Sigmoid colon (tissue), 7 donors: ENCODE measurements at places on chromosomes 2 and 18. TPM values are rescaled to one million over a fixed set of nuclear protein-coding genes. Genes with fewer than 3 reads are reported as not detected.

The NPHP1 gene
- 12.5 TPM for total RNA-seq

The POTEI gene
- not detected for total RNA-seq

The LRP1B gene
- 0.81 TPM for total RNA-seq

DNA sequence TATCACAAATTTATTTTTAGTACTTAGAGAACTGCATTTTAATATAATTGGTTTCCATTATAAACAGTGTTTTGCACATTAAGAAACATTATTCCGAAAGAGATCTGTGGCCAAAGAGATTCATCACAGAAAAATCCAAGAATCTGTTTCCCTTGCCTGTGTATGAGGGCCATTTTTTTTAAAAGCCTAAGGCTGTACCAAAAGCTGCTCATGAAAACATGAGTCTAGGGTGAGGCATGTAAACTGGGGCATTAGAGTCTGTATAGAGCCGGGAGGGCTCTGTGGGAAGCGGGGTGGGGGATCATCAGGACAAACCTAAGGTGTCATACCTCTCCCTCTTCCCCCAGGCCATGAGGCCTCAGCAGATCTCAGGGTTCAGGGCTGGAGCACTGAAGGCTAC lies 223.8 kb downstream of the FBXO15 start:
- no peak for DNase-seq
- H3K4me3 ChIP-seq, result no peak overlapping the region
- H3K27me3 ChIP-seq, result no peaks in the 10 kb centered on the region
- H3K27ac ChIP-seq, result no peak overlapping the region
- H3K36me3 ChIP-seq, result no peaks in the 10 kb centered on the region

GRCh38 chr18:78246050-78246449 lies 733.6 kb upstream of the SALL3 start:
- DNase-seq, result no peak
- H3K36me3 ChIP-seq, result no peaks in the 10 kb centered on the region
- no peak overlapping the region for H3K4me3 ChIP-seq
